Gastroesophageal sphincter (tissue), 4 donors: ENCODE measurements at places on chromosomes 6 and 20. TPM values are rescaled to one million over a fixed set of nuclear protein-coding genes. Genes with fewer than 3 reads are reported as not detected.
A peak's percentile ranks its signal among the peaks of the same experiment; 100 is the strongest.

- ATAC-seq = no peak
Measured at GRCh38 chr20:23397961-23398360, 23.3 kb downstream of the NAPB start.

GRCh38 chr6:40349123-40349900, 237.9 kb downstream of the LRFN2 start:
- no peak for ATAC-seq

DNA sequence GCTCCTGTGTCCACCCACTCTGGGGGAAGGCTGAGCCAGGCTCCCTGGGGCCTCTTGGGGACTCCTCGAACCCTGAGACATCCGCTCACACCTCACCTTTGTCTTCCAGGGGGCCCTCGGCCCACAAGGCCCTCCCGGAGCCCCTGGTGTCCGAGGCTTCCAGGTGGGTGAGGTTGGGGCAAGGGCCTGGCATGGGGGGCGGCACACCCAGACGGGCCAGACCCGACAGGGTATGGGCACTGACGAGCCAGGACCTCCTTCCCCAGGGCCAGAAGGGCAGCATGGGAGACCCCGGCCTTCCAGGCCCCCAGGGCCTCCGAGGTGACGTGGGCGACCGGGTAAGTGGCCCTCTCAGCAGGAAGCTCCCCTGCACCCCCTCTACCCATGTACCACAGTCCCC, 13.4 kb downstream of the COL9A3 start:
- no peak for ATAC-seq

- ATAC-seq = no peak
Measured at GRCh38 chr6:37283268-37283667, 25.3 kb upstream of the TMEM217 start.

GRCh38 chr6:95698271-95698670, 120.9 kb downstream of the MANEA start:
- ATAC-seq = no peak

DNA sequence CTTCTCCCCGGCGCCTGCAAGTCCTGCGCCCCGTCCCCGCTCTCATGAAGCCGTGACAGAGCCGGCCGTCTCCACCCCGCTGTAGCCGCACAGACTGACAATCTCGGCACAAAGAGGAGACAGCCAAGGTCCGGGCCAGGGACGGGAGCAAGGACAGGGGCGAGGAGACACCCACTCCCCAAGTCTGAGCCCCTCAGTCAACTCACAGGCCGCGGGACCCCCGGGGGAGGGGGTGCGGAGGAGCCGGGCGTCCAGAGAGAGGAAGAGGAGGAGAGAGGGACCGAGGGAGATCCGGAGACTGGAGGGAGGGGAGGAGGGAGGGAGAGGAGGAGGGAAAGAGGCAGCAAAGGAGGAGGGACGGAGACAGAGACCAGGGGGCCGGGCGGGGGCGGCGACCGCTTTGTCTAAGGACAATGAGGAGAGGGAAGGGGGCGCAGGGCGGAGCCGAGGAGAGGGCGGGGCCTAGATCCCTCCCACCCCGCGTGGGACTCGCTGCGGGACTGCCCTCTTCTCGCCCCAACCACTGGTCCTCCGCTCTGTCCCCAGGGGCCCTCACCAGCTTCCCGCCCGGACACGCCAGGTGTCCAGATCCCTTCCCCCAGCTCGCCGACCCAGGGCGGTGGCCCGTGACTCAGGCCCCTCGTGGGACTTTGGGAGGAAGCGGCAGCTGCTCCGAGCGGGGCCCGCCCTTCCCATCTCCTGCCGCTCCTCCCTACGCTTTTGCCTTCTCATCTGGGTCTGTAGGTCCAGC, 638 bp upstream of the PPP1R18 start:
- ATAC-seq = peak; percentile 78

GRCh38 chr6:414447-414846, 22.9 kb downstream of the IRF4 start:
- no peak for ATAC-seq

- ATAC-seq = no peak
Measured at GRCh38 chr20:48281501-48281900, 496.2 kb upstream of the SULF2 start.

DNA sequence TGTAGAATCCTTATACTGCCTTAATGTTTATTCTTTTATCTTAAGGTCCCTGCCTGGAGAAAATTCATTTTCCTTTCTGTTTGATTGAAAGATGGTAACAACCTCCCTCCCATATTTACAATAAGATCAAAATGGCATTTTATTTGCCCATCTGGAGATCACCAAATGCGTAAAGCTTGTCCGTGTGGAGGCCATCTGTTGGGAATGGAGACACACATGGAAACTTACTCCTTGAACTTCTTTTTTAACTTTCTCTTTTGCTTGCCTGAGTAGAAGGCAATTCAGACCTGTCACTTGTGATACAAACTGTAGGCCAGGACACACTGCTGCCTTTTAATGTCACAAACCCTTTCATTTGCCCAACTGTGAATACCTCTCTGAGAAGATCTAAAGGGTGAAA, 144.8 kb upstream of the CEP162 start:
- no peak for ATAC-seq

DNA sequence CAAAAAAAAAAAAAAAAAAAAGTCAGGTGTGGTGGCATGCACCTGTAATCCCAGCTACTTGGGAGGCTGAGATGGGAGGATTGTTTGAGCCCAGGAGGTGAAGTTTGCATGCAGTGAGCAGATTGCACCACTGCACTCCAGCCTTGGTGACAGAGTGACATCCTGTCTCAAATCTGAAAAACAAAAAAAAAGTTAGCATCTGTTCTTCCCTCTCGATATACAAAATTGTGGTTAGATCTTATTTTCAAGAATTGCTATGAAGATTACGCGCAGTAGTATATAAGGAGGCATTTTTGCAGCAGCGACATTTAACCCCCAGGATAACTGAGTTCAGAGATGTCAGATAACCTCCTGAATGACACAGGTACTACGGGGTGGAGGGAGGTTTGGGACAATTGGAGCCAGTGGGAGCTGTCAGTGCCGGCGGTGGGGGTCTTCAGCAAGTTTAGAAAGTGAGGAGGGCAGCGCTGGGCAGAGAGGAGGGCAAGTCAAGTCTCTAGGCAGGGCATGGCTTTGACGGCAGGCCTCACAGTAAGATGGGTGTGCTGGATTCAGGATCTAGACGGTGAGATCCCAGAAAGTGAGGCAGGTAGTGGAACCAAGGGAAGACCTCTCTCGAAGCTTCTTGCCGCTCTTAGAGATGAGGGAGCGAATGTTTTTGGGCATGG, 26.2 kb upstream of the MRPS18A start:
- ATAC-seq = no peak

- no peak for ATAC-seq
Measured at GRCh38 chr20:35968930-35969329, 540 bp downstream of the CNBD2 start.

DNA sequence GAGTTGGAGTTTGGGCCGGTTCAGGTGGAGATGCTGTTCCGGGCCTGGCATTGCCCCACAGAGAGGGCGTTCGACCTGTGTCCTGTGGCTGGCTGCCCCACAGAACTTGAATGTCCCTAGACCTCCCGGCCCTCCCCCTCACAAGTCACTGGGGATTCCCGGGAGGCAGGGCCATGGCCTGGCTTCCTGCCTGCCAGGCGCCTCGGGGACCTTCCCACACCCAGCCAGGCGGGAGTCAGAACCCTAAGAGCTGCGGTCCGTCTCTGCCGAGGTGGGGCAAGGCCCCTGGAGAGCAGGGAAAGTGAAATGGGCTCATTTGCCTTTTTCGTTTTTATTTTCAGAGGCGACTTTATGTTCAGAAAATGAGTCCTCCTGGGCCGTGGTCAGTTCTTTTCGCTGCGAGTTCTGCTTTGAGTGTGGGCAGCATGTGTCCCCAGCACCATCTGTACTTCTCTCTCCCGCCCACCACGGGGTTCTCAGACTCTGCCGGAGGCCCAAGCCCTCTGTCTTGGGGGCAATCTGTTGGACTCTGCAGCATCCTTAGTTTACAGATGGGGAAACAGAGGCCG, 8.5 kb downstream of the RBM38 start:
- ATAC-seq = no peak

DNA sequence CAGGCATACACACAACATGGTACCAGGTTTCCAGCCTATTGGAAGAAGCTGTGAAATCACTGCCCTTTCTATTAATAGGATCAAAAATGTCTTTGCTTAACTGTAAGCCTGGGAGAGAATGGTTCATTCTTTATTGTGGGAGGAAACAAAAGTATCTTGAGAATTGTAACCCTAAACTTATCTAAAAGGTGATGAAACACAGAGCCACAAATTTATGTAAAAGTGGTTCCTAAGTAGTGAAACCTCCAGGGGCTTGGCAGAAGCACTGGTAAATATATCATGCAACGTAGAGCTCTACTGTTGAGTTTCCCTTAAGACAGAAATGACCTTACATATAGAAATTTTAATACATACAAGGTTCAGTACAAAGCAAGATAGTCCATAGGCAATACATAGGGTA, 17.2 kb upstream of the NOX3 start:
- ATAC-seq = no peak

DNA sequence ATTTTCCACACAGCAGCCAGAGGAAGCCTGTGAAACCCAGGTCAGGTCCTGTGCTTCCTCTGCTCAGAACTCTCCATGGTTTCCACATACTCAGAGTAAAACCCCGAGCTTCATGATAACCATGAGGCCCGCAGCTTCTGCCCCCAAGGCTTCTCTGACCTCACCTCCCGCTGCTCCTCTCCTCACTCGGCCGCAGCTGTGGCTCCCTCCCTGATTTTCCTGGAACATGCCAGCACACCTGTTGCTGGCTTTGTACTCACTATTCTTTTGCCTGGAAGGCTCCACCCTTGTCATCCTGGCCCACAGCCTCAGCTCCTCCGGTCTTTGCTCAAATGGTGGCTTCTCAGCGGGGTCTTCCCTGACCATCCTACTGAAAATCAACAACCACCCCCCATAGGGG, 341.7 kb downstream of the PREX1 start:
- no peak for ATAC-seq

- no peak for ATAC-seq
Measured at GRCh38 chr20:63952210-63952535, 4.0 kb downstream of the UCKL1 start.

GRCh38 chr20:38859070-38859690, 53.7 kb downstream of the PPP1R16B start:
- no peak for ATAC-seq

DNA sequence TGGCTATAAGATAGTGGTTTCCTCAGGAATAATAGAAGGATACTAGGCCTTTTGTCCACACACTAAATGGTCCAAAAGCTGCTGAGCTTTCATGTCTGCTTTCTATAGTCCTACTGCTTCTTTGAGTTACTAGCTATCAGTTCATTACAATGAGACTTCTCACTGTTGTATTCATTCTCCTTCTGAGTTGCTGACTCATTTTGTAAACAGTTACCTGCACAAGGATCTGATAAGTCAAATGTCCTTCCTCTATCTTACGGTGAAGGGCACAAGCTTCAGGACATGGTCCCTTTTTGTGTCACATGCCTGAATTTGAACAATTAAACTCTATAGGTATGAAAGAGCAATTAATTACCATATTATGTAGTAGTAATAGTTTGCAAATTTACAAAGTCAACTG, 90.5 kb downstream of the MAN1A1 start:
- no peak for ATAC-seq

DNA sequence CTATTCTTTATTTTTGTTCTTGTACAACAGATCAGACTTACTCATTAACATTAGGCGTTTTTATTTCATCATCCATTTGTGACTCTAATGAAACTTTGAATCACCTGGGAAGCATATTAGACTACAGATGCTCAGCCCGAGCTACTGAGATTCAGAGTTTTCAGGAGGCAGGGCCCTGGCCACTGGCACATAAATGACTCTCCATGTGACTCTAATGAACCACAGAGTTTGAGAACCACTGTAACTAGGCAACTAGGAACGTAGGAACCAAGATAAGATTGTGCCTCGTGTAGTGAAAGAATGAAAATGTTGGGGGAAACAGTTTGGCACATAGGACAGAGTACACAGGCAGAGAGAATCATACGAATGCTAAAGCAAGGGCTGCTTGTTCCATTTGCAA, 405.9 kb upstream of the BTBD3 start:
- no peak for ATAC-seq

GRCh38 chr20:23048283-23049200, 930 bp downstream of the THBD start:
- peak; percentile 29 for ATAC-seq

DNA sequence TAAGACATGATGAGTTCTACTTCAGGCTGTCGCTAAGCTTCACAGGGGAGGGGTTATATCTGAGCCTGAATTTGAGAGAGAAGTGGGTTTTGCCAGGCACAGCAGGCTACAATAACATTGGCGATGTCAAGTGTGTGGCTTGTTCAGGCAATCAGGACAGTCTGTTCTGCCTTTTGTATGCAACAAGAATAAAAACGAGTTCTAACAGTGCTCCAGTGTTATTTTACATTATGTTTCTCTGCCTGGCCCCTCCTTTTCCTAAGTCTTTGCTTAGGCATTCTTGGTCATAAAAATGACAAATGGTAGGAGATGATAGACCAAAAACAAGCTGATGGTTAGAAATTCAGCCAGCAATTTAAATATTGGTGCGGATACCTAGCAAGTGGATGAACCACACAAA, 26.8 kb downstream of the PAQR8 start:
- ATAC-seq = no peak

- ATAC-seq = no peak
Measured at GRCh38 chr20:25319241-25320034, 71.2 kb downstream of the ABHD12 start.

DNA sequence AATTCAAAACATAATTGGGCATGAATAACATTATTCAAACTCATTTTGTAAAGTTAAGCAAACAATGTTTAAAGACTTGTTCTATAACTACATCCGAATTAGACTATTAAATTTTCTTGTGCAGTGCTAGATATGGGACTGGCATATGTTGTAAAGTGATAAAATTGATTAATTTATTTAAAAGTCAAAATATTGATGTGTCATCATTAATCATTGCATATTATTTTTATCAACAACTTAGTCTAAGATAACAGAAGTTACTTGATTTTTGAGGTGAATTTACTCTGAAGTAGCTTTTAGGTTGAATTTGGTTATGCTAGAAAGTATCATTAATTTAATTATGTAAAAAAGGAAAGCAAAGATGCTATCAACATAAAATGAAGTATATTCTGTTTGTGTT, 244.6 kb downstream of the CLVS2 start:
- no peak for ATAC-seq

- no peak for ATAC-seq
Measured at GRCh38 chr6:132067286-132067685, 116.1 kb upstream of the CCN2 start.

The CLDN20 gene
- not detected for total RNA-seq

The SNAP25 gene
- 5.5 TPM for total RNA-seq

The ASIP gene
- 3.5 TPM for total RNA-seq

The ZBP1 gene
- total RNA-seq = 0.32 TPM

The PRRT1 gene
- total RNA-seq = 3.0 TPM

The SLC22A23 gene
- 6.2 TPM for total RNA-seq

The SLC2A10 gene
- 20.1 TPM for total RNA-seq

The GPX5 gene
- not detected for total RNA-seq

The ULBP2 gene
- total RNA-seq = 0.39 TPM

The HTR1E gene
- not detected for total RNA-seq

The LHFPL5 gene
- total RNA-seq = not detected
